ENCODE measurements at places on chromosomes 1 and 21. TPM values are rescaled to one million over a fixed set of nuclear protein-coding genes. Genes with fewer than 3 reads are reported as not detected.

Gene NUDT17
- 2.1 TPM for total RNA-seq

Gene AADACL3
- not detected for total RNA-seq

Gene NBPF10
- total RNA-seq: 2.1 TPM

Gene PRMT2
- 91.6 TPM for total RNA-seq

Gene FAM3B
- total RNA-seq: 5.2 TPM

Gene NBPF26
- 36.8 TPM for total RNA-seq

Gene RGS4
- total RNA-seq: not detected

Gene COL9A2
- total RNA-seq: 5.5 TPM

Gene LCE2C
- not detected for total RNA-seq

Gene CCDC24
- total RNA-seq: 7.5 TPM

DNA sequence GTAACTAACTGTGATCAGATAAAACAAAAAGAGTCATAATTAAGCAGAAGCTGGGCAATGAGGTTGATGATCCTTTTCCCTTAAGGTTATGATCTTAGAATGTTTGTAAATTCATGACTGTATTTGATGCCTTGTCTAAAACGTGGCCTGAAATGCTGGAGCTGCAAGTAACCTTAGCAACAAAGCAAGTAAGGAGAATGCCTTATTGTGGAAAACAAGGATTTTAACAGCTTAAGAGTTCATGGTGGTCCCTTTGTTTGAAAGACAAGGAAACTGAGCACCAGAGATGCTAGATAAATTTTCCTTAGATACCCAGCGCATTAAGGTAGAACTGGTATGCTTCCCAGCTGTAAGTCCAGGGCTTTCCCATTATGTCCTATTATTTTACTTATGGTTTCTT is 25.7 kb upstream of the XPR1 start:
- no peak for DNase-seq

- DNase-seq: no peak
Measured at GRCh38 chr21:23853796-23854379, 1753.4 kb downstream of the MRPL39 start.

- DNase-seq: no peak
Measured at GRCh38 chr21:35086357-35086756, 37.3 kb upstream of the RUNX1 start.

- no peak for DNase-seq
Measured at GRCh38 chr1:207461649-207462048, 7.5 kb downstream of the CR2 start.

DNA sequence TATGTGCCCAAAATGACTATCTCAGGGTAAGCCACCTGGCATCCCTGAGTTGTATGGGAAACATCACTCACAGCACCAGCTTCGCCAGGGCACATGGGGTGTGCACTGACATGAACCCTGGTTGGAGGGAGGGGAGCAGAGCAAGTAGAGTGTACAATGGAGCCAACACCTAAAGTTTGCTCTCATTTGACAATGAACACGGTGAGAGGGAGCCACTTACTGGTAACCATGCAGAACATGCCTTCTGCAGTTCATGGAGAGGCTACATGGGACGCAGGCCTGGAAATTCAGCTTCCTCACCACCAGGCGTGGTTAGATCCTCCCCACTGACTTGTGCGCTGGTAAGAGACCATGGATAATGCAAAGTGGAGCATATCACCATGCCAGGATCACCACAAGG is 10.0 kb upstream of the CPLANE2 start:
- no peak for DNase-seq

- no peak for DNase-seq
Measured at GRCh38 chr1:102096162-102096561, 99.4 kb upstream of the OLFM3 start.

- no peak for DNase-seq
Measured at GRCh38 chr1:32899586-32900296, 1.4 kb downstream of the TMEM54 start.

- DNase-seq: no peak
Measured at GRCh38 chr1:8314346-8315280, 3.3 kb upstream of the SLC45A1 start.

DNA sequence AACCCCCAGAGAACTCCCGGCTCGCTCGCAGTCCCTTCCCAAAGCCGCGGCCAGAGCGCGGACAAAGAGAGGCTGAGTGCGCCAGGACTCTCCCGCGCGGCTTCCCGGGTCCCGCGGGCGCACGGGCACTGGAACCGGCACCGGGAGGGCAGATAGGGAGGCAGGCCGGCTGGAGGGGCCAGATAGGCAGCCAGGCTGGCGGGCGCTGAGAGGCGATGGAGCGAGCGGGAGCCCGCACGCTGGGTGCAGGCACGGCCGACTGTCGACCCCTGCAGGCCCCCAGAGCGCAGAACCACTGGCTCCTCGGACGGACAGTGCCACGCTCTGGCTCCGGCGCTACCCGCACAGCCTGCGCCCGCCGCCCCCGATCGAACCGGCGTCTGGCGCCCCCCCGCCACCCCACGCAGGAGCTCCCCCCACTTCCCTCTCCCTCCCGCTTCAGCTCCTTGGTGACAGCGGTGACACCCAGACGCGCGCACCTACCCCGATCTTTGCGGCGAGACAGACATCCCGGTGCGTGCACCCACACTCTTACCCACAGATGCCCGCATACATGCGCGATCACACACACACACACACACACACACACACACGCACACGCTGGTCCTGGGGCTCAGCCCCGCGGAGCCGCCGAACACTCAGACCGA is 534 bp downstream of the SLC6A9 start:
- DNase-seq: peak; percentile 91

DNA sequence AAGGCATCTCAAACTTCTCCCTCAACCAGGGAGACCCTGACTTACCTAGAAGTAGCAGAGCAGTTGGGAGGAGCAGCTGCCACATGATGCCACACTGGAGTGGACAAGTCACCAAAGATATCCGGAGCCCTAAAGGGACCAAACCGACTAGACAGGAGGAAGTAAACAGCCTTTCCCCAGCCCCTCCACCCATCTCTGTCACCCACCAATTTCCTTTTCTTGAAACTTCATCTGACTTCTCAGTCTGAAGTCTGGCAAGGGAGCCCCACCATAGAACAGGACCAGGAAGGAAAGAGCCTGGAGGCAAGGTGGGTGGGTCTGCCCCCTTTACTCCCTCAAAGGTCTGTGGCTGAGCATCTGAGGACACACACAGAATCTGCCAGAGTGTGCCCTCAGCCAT is at the start of gene FCGR3A:
TSS of gene FCGR3A (minus strand) at position 167 of the 400 bp plus-strand sequence. CDS start at position 85, 82 bp downstream.
- DNase-seq: no peak

GRCh38 chr1:31310198-31310597 is 13.4 kb downstream of the ZCCHC17 start:
- DNase-seq: no peak

DNA sequence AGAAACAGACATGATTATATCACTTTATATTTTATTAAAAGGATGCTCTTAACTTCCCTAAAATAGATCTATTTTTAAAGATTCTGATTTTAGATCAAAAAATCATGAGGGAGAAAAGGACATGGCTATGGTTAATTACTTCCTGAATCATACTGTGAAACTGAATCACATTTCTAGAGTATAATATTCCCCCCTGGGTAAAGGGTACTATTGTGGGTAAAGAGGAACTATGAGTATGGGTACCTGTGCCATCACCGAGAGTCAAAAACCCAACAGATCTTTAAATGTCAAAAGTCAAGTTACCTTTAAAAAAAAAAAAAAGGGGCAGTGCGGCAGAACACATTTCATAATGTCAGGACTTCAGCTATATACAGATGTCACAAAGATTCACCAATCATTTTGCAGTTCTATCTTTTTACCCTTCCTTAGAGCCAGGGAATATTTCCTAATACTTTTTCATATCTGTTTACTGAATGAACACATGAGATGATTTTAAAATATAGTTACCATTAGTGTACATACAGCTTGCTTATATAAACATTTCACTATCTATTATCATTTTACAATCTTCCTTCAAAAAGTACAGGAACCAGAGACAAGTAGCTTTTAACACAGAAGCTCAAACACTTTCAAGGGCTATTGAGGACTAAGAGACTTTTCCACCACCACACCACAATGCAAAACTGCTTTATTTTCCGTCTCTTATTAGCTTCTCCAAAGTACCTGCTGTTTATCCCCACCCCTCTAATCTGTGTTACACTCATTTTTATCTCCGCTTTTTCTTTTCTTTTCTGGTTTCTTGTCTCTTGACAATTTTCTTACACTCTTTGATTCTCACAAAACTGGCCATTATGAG is 45.0 kb downstream of the EVI5 start:
- no peak for DNase-seq

- no peak for DNase-seq
Measured at GRCh38 chr21:39737376-39738000, 7.5 kb upstream of the IGSF5 start.

- no peak for DNase-seq
Measured at GRCh38 chr1:227888404-227889046, 59.2 kb downstream of the WNT9A start.

DNA sequence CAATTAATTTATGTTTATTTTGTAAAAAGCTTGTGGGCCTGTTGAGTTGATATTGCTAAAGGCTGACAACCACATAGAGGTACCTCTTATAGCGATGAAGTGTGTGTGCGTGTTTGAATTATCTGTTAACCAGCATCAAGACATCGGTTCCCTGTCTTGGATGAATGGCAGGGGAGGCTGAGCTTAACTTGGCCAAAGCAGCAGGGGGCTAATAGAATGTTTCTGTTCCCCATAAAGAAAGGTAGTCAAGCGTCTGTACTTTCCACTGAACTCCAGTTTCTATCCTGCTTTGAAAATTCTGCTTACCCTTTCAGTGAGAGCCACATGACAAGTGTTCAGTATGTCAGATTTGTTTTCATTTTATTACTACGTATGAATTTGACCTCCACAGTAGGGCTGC is 63.0 kb downstream of the ROR1 start:
- DNase-seq: no peak

- no peak for DNase-seq
Measured at GRCh38 chr1:201842472-201843027, 13.6 kb downstream of the IPO9 start.

DNA sequence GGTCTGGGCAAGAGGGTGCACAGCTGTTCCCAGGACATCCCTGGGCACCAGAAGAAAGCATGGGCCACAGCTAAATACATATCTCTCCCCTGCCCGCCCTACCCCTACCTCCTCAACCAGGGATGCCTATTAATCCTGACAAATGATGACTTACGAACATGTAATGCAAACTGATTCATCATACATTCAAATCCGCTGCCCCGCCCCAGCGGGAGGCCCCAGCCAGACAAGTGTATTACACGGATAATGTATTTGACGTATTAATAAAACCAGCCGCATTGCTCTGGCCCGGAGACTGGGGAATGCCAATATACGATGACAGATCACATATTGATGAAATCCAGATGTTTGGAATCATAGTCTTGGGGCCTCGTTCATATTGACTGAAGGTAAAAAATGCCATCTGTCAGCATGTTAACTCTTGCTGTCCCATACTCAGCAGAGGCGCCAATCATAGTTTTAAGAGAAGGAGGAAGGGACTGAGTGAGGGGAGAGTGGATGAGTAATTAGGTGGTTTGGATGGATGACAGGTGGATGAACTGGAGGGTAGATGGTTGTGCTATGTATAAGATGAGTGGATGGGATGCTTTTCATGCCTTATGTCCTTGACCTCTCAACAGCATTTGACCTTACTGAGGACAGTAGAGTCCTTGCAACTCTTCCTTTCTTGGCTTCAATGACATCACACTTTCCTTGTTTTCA is 68.2 kb downstream of the TMEM53 start:
- DNase-seq: no peak

DNA sequence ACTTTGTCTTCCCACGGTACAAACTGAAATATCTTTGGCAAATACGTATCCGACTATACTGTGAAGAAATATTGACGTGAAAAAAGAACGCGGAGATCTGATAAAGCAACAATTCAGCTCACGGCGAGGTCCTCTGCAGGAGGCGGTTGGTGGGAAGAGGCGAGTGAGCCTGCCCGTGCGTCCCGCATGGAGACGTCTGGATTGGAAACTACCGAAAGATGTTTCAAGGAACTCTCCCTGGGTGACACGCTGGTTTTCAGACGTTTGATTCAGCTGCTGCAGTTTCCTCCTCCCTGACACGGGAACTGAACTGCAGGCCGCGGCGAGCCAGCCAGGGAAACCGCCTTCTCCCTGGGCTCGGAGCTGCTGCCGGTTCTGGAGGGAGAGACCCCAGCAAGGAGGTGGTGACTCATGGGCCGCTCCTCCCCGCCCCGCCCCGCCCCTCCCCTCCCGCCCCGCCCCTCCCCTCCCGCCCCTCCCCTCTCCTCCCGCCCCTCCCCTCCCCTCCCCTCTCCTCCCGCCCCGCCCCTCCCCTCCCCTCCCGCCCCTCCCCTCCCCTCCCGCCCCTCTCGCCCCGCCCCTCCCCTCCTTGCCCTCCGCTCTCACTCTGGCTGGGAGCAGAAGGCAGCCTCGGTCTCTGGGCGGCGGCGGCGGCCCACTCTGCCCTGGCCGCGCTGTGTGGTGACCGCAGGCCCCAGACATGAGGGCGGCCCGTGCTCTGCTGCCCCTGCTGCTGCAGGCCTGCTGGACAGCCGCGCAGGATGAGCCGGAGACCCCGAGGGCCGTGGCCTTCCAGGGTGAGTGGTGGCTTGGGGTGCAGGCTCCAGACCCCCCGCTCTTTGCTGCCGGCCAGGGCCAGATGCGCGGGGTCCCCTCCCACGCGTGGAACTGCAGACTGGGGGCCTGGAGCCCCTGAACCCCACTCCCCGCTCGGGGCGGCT is at the start of gene COL6A1:
TSS of gene COL6A1 (plus strand) at position 620 of the 941 bp plus-strand sequence. CDS start at position 701, 81 bp downstream.
- peak; percentile 68 for DNase-seq

DNA sequence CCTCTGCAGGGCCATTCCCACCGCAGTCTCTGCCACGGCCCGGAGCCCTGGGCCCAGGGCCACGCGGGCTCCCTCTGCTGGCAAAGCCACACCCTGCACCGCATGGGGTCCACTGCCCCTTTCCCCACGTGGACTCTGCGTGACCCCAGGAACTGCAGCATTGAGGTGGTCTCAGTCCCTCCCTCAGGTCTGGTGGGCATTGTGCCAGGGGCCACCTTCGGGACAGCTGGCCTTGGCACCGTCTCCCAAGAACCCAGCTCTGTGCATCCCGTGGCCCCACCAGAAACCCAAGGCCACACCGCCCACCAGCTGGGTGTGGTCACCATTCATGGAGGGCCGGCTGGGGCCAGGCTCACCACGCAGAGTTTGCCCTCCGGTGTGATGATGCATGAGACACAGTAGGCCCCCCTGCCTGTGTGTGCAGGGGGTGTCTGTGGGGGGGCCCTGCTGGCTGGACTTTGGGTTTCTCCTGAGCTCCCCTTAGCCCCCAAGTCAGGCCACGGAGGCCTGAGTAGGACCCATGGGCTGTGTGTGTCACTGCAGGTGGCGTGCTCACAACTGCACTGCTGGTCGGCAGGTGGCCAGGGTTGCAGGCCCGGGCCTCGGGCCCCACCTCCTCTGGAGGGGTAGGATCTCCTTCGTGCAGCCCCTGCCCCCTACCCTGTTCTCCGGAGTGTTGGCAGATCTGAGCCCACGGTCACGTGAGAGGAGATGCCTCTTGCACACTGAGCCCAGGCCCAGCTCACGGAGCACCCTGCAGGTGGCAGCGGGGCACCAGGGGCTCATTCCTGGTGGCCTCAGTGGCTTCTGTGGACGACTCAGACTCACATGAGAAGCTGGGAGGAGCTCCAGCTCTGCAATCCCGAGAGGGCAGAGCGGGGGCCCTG is 5.8 kb downstream of the VWA1 start:
- peak; percentile 92 for DNase-seq

All from upper lobe of left lung (tissue), 6 donors.